Stimulated activated CD8-positive, alpha-beta memory T cell treated with anti-CD3 and anti-CD28 coated beads, Interleukin-15, amount 100 ng/mL, for 24 hours (primary cell): ENCODE measurements at places on chromosomes 2 and 18.
A peak's percentile ranks its signal among the peaks of the same experiment; 100 is the strongest.

GRCh38 chr18:63366213-63367052 lies 573 bp downstream of the KDSR start:
- peak; percentile 37 for DNase-seq

- DNase-seq = no peak
These were observed 46.6 kb upstream of the TCF4 start for GRCh38 chr18:55634545-55634944.

GRCh38 chr2:120885321-120885720 lies 149.7 kb downstream of the GLI2 start:
- DNase-seq = no peak

DNA sequence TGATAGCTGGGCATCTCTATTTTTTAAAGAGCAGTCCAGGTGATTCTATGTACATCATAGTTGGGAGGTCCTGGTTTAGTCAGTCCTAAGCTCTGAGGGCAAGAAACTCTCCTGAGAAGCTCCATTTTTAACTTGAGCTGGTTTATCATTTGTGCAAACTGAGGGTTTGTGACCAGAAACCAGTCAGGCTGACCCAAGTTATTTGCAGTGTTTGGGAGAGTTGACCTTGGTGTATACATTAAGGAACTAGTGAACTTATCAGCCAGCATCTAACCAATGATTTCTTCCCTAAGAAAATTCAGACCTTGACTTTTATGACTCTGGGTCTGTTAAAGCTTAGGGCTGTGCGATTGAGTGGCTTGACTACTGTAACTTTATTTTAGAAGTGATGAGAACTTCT lies 10.6 kb upstream of the MGAT5 start:
- no peak for DNase-seq

DNA sequence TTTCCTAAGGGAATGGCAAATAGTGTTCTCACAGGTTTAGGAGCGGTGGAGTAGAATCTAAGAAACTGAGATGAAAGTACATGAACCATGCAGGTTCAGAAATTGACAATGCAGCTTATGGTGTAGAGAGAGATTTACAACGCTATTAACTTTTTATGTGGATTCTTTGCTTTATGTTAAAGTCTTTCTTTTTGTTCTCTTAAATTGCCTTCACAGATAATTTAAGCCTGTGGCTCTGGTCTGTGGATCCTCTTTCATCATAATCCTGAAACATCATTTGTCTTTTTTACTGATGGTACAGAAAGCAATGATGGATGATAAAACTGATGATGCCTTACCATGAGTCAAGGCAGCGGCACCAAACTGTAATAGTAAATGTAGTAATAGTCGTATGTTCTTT lies 30.3 kb downstream of the SOCS6 start:
- no peak for DNase-seq

- no peak for DNase-seq
These were observed 83.6 kb downstream of the SESTD1 start for GRCh38 chr2:179181002-179181401.

- DNase-seq = no peak
These were observed 78.5 kb downstream of the TPO start for GRCh38 chr2:1491751-1492150.

DNA sequence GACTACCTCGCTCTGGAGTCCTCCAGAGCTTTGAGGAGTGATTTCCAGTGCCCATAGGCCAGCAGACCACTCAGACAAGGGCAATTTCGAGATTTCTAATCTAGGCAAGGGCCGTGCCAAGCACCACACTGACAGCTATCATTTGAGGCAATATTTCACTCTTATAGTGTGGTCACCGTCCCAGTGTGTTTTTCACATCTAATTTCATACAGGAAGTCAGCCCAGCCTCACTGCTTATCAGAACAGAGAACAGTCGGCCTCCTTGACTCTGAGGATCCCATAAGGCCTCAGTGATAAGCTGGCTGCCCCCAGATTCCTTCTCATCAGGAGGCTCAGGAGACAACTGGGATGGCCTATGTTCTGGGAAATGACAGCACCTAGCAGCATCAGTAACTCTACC lies 581 bp downstream of the CAPN14 start:
- no peak for DNase-seq

DNA sequence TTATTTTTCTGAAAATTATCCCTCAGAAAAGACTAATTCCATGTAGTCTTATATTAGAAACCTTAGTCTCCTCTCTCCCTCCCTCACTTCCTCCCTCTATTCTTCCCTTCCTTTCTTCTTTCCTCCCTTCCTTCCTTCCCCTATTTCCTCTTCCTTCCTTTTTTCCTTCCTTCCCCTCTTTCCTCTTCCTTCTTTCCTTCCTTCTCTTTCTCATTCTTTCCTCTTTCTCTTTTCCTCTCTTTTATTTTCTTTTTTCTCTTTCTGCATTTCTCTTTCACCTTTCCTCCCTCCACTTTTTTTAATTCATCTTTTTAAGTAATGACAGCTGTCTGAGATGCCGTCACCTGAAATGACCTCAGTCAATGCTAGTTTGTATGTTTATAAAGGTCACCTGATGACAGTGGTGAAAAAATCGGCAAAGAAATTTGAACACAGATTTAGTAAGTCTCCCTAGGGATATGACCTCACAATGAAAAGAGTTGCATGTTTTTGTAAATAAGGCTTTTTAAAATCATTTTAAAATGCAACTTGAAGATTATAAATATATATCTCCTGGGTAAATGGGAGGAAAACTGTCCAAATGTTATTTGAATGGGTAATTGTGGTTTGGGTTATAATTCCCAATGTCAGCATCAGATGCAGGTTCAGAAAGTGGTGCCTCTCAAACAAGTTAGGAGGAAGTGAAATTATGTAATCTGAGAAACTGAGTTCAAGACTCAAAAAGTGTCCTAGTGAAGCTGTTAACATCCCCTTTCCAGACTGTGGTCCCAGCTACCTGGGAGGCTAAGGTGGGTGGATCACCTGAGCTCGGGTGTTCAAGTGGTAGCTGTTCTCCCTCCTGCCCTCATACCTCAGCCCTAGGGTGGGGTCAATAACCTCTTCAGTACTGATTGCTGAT lies 90.3 kb upstream of the ST3GAL5 start:
- no peak for DNase-seq

GRCh38 chr18:44835703-44836102 lies 155.0 kb downstream of the SETBP1 start:
- DNase-seq = no peak
